ENCODE measurements at places on chromosomes 5 and 9.

DNA sequence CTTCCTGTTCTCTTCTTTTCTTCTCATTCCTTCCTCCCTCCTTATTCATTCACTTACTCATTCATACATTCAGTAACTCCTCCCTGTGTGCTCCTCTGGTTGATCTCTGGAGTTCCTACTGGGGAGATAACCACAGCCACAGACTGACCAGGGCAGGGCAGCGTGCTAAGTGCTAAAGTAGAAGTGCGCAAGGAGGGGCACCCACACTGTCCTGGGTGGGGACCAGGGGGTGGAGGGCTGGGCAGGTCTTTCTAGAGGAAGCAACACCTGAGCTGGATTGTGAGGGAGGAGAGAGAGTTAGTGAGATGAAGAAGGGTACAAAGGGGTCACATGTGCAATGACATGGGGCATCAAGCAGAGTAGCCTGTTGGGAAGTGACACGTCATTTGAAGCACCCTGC is 13.8 kb downstream of the ENHO start:
- no peak for DNase-seq

- no peak for DNase-seq
Measured at GRCh38 chr5:129652349-129653056, 95.4 kb upstream of the MINAR2 start.

GRCh38 chr9:126504977-126505455 is 108.7 kb upstream of the LMX1B start:
- no peak for DNase-seq

DNA sequence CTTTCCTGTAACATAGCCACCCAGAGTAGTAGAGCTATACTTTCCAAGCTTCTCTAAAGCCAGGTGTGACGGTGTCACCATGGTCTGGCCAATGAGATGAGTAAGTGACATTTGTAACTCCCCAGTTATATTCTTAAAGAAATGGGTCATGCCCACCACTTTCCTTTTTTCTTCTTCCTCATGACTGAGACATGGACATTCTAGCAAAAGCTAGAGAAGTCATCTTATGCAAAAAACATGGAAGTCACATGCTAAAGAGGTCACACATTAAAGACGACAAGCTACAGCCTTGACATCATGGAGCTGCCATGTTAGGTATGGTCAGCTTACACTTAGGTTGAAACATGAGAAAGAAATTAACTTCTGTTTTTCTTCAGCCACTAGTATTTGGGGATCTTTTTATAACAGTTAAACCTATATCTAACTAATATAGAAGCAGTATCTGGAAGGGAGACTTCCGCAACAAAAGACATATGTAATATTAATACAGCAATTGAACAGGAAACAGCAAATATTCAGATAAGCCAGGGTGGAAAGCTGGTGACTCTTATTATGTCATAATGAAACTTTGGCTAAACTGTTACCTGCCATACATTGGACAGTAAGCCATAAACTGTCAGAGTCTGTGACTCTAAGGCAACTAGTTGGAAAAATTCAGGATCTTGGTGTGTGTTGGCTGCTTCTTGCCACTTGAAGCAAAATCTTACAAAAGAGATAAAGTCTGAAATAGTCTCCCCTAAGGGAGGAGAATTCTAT is 54.7 kb upstream of the SNX2 start:
- no peak for DNase-seq

- DNase-seq: no peak
Measured at GRCh38 chr5:1915316-1915715, 32.6 kb upstream of the IRX4 start.

DNA sequence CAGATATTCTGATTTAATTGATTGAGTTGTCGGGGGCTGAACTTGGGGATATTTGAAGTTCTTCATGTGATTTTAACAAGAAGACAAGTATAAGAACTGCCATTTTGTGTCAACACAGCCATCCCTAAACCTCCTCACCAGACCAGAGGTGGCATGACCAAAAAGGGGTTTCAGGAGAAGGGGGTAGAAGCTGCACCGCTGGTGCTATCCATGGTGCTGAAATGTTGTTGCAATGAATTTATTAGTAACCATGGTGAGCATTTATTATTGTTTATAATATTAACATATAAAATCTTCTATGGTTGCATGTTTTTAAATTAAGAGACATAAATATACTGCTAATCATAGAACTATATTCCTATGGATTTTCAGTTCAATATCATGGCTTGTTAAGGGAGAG is 72.3 kb downstream of the GNA14 start:
- DNase-seq: no peak

DNA sequence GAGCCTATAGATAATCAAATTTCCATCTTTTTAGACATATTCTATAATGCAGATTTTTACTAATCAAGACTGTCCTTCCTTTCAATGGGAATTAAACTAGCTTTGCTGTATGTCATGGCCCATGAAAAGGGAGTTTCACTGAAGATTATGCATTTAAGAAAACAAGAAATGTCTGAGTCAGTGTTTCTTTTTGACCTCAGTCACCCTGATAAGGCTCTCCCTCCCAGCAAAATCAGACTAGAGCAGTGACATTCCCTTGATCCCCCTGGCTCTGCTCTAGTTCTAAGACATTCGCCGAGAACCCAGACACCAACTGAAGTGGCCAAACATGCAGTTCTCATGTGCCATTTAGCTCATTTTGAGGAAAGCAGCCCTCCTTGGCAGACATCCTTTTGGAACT is 442.0 kb downstream of the ACTL7B start:
- no peak for DNase-seq

DNA sequence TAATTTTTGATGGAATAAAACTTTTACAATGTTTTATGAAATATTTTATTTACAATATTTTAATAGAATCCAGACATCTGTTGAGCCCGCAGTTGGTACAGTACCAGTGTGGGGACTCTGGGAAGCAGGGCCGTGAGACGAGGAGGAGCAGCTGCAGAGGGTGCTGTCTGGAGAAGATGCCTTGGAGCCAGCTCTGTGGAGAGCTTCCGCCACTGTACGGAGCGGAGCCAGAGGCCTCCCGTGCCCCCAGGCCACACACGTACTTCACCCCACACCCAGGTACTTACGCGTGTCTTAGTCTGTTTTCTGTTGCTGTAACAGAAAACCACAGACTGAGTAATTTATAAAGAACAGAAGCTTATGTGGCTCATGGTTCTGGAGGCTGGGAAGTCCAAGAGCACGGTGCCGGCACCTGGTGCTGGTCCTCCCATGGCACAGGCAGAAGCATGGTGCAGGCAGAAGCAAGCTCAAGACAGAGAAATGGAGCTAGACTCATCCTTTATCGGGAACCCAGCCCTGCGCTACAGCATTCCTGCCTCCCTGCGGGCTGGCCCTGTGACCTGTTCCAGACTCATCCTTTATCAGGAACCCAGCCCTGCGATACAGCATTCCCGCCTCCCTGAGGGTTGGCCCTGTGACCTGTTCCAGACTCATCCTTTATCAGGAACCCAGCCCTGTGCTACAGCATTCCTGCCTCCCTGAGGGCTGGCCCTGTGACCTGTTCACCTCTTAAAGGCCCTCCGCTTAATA is 23.3 kb downstream of the CEP72 start:
- no peak for DNase-seq

DNA sequence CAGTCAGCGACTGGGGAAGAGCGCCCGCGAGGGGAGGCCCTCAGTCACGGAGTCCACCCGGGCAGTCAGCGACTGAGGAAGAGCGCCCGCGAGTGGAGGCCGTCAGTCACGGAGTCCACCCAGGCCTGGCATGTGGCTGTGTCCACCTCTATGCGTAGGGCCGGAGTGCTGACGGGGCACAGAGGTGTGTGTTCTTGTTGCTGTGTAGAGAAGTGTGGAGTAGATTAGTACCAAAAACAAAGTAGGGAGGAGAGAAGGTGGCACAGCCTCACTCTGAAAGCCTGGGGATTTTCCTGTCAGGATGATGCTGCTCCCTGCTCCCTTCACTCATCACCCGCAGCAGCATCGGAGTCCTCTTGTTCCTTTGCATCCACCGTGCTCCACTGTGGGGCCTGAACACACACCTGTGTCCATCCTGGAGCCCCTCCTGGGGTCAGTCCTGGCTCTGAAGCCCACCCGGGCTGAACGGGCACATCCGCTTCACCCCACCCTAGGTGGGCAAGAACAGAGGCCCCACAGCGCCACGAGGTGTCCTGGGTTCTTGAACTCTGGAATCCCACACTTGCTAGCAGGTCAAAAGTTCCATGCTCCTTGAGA is 37.9 kb downstream of the AHRR start:
- no peak for DNase-seq

GRCh38 chr5:89005990-89006389 is 123.0 kb upstream of the MEF2C start:
- no peak for DNase-seq

GRCh38 chr9:96088510-96088909 is 213.0 kb downstream of the ERCC6L2 start:
- DNase-seq: no peak

DNA sequence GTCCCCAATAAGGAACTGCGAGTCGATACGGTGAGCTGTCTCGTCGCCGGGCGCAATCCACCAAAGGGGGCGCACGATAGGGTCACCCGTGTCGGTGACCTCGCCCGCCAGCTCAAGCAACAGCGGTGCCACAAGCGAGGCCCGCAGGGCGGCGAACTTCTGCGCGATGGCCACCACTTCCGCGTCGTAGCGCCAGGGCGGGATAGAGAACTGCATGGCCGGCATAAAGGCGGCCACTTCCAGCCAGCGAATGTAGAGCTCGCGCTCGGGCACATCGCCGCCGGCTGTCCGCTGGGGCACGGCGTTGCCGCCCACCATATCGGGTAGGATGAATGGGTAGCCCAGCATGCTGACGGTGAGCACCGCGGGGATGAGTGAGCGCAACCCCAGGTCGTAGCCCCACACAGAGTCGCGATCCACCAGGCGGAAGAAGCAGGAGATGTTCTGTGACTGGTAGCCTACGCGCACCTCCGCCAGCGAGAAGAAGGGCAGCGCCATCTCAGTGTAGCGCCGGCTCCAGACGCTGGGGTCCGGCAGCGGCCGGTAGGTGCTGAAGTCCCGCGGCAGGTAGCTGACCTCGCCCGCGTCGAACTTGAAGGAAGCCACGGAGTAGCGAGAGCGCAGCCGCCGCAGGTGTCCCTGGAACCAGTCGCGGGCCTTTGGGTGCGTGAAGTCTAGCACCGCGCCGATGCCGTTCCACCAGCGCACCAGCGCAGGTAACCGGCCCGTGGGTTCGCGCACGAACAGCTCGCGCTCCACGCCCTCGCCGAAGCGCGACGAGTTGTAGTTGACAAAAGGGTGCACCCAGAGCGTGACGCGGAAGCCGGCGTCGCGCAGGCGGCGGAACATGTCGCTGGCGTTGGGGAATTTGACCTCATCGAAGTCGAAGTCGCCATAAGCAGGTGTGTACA is 5.5 kb downstream of the MYORG start:
- DNase-seq: no peak

DNA sequence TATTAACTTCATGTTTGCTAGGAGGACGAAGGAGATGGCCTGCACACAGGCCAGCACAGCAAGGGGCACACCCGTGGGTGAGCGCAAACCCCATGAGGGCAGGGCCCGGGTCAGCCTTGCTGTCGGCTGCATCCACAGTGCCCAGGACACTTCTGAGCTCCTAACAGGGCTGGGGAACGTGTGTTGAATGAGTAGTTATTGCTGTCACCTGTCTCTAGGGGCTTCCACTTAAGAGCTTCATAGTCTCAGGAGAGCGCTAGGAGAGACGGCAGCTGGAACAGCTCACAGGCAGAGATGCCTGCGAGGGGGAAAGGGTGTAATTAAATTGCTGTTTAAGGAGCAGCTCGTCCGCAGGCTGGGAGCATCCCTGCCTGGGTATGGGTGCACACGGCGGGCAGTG is 91.4 kb upstream of the NEURL1B start:
- DNase-seq: peak; percentile 84

- no peak for DNase-seq
Measured at GRCh38 chr5:122665051-122665450, 109.8 kb upstream of the SNX2 start.

GRCh38 chr5:109805883-109806282 is 116.2 kb downstream of the MAN2A1 start:
- DNase-seq: no peak

GRCh38 chr9:85453850-85454249 is 287.9 kb downstream of the AGTPBP1 start:
- no peak for DNase-seq

- DNase-seq: no peak
Measured at GRCh38 chr5:61320860-61321259, 11.2 kb upstream of the ZSWIM6 start.

DNA sequence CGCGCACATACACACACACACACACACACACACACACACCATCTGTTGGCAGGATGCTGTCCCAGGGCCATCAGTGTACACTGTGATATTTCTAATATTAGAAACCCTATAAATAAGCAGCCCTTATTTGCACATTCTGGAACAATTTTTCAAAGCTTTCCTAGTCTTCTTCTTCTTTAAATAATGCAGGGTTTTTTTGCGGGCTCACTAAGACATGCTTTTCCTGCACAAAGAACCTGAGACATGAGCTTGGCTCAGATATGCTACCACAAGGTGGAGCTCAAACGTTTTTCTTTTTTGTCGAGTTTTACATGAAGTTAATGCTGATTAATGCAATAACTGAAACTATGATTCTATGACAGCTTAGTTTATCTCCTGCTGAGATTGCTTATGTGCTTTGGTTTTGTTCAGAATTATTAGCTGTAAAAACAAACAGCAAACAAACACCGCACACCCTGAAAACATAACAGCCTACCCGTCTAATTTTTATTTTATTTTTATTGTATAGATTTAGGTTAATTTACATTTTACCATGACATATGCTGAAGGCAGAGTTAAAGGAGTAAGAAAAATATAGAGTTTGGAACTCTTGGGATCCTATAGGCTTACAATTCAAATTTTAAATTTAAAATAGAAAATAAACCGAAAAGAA is 95.8 kb downstream of the ALDH1A1 start:
- peak; percentile 46 for DNase-seq

Measured in SK-N-DZ (cell line).